ENCODE measurements at places on chromosomes 3 and 15.

DNA sequence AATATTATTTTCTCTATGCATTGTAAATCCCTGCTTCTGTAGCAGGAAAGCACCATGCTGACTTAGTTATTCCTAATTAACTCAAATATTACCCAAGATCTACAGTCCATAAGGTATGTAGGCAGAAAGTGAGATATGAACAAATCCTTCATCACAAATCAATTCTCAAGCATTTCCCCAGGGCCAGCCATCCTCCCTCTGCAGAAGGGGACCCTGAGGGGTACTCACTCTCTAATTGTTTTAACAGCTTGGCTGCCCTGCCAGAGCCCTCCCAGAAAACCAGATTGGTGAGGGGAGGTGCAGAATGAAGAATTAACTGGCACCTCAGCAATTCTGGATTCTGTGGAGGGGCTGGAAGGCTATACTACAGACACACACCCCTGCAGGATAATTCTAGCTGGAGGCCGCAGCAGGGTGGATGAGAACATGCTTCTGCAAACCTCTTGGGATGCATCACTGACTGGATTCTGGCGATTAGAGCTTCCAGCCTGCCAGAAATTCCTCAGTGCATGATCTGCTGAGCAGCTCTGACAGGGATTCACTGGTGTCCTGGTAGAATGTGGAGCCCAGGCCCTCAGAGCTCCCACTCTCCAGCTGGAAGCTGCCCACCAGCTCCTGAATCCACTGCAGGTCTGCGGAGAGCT is 88.6 kb upstream of the HERC1 start:
- DNase-seq: no peak

DNA sequence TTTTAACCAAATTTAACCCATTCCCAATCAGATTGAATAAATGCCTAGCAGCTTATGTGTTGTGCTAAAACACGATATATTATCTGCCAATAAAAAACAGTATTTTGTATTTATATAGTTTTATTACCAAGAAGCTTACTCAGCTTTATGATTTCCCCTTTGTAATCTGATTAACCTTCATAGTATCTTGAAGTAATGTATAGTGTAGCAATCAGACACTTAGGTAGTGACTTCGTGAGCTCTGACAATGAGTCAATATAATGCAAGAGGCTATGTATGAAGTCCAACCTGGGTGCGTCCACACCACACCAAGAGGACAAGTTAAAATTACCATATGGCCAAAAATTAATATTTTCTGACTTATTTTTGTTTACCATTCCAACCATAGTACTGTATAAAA is 2.1 kb upstream of the CNBP start:
- no peak for DNase-seq

DNA sequence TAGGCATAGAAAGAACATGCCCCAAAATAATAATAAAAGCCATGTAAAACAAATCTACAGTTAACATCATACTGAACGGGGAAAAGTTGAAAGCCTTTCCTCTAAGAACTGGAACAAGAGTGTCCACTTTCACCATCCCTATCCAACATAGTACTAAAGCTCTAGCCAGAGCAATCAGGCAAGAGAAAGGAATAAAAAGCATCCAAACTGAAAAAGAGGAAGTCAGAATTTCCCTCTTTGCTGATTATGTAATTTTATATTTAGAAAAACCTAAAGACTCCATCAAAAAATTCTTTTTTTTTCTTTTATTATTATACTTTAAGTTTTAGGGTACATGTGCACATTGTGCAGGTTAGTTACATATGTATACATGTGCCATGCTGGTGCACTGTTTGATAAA is 661.6 kb upstream of the CBLB start:
- no peak for DNase-seq

GRCh38 chr15:58240191-58240932 is 102.2 kb downstream of the AQP9 start:
- no peak for DNase-seq

DNA sequence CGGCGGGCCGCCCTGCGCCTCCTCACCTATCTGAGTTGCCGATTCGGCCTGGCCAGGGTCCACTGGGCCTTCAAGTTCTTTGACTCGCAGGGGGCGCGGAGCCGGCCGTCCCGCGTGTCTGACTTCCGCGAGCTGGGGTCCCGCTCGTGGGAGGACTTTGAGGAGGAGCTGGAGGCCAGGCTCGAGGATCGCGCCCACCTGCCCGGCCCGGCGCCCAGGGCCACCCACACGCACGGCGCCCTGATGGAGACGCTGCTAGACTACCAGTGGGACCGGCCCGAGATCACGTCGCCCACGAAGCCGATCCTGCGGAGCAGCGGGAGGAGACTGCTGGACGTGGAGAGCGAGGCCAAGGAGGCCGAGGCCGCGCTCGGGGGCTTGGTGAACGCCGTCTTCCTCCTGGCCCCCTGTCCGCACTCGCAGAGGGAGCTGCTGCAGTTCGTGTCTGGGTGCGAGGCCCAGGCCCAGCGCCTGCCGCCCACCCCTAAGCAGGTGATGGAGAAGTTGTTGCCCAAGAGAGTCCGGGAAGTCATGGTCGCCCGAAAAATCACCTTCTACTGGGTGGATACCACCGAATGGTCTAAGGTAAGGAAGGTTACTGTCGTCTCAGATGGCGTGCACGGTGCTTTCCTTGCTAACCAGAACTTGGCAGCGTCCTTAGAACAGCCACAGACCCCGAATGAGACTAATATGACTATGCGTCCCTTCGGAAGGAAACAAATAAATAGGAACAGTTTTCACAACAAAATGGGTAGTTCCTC is 567 bp downstream of the TICRR start:
- peak; percentile 21 for DNase-seq

DNA sequence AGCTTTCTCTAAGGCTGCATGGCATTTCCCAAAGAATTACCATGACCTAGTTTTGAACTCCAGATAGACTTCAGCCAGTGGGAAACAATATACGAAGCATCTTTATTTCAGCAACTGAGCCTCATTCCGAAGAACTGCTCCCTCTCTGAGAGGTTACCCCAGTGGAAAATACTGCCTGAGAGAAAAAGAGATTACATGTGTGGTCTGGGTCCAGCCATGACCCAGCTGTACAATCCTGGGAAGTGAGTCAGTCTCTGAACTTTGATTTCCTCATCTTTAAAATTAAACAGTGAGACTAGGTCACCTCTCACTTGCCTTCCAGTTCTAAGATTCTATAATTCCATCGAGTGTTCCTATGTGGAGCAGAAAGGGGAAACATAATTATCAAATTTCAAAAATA is 42.4 kb downstream of the TNIK start:
- no peak for DNase-seq

GRCh38 chr3:185693985-185694653 is 108.0 kb downstream of the SENP2 start:
- peak; percentile 69 for DNase-seq

DNA sequence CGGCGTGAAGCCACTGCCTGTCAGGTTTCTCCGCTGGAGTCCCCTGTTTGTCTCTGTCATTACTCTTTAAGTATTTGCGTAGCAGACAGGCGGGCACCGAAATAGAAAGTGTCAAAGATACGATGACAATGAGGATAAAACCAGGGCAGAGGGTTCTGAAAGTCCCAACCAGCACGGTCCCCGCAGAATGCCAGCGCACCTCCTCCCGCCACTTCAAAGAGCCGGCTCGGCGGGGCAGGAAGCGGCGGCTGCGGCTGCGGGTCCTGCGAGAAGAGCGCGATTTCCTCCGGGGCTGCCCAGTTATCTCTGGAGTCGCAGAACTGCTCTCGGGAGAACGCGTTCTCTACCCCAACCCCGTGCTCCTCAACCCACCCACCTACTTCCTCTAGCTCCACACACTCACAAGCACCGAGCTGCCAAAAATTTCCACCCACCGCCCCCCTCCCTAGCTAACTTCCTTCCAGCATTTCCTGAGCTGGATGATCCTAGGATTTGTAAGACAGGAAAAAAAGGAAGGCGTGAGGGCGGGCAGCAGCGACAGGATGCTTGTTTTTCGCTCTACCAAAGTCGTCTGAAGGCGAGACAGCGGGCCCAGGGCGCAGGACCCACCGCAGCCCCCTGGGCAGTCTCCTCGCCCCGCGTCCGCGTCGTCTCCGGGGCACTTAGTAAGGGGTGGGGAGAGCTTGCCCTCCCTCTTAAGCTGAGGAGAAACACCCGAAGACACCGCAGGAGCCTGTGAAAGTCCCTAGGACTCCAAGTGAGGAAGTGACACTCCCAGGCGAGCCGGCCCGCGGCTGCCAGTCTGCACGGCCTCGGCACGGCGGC is at the start of gene ARHGAP31:
TSS of gene ARHGAP31 (plus strand) at position 513 of the 825 bp plus-strand sequence. CDS start 522 bp downstream, outside the sequence.
- peak; percentile 71 for DNase-seq

DNA sequence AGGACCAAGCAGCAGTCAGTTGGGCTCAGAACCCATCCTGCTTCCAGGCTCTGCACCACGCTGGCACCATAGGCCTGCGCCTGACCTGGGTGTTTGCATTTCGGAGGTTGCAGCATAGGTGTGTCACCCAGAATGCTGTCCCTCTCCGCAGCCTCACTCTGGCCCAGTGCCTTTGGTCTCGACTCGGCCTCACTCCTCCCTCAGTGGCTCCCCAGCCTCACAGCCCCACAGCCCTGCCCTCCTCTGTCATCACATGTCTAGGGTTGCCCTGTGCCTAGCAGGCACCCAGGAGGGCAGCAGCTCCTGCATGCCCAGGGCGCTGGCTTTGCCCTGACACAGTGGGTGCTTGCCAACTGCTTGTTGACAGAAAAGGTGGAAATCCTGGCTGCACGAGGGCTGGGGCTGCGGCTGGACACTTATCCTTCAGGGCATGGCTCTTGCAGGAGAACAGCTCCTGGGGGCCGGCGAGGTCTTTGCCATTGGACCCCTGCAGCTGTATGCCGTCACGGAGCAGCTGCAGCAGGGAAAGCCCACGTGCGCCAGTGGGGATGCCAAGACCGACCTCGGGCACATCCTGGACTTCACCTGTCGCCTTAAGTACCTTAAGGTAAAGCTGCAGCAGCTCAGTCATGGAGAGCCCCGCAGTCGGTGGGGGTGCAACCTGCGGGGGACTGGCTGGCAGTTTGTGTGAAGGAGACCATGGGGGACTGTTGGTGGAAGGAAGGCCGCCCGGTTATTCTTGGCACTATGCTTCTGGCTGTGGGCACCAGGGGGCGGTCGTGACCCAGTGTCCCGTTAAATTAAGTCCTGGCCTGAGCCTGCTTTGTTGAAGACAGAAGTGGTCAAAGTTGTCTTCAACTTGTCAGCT is 16.2 kb downstream of the NISCH start:
- peak; percentile 30 for DNase-seq

GRCh38 chr3:43023066-43023465 is 44.0 kb downstream of the GASK1A start:
- DNase-seq: no peak

DNA sequence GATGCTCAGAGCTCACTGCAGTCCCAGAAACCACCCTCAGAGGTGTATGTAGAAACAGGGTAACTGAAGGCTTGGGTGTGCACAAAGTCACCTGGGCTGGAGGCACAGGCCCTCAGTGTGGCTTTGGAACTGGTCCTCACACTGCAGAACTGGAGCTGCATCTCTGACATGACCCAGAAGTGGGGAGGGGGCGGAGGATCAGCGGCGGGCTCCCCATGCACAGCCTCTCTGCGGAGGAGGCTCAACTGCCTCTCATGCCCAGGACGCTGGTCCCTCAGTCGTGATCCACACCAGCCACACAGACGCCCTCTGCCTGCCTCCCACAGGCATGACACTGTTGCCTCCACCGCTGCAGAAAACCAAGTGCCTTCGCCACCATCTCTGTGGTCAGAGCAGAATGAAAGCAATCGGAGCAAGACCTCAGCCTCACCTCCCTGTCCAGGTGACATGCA is 73.7 kb downstream of the TM2D3 start:
- no peak for DNase-seq

DNA sequence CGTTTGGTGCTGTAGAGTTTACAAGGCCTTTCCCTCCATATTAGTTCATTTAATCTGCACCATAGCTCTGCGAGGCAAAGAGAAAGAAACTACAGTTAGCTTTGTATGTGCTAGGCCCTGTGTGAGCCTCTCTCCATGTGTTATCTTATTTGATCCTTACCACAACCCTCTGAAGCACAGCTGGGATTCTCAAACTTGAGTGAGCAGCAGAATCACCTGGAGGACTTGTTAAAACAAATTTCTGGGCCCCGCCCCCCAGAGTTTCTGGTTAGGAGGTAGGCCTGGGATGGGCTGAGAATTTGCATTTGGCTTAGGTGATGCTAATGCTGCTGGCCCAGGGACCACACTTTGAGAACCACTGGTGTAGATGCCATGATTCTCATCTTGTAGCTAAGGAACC is 12.3 kb downstream of the CA12 start:
- no peak for DNase-seq

- no peak for DNase-seq
These were observed 183.3 kb downstream of the WDR76 start for GRCh38 chr15:44010089-44010488.

DNA sequence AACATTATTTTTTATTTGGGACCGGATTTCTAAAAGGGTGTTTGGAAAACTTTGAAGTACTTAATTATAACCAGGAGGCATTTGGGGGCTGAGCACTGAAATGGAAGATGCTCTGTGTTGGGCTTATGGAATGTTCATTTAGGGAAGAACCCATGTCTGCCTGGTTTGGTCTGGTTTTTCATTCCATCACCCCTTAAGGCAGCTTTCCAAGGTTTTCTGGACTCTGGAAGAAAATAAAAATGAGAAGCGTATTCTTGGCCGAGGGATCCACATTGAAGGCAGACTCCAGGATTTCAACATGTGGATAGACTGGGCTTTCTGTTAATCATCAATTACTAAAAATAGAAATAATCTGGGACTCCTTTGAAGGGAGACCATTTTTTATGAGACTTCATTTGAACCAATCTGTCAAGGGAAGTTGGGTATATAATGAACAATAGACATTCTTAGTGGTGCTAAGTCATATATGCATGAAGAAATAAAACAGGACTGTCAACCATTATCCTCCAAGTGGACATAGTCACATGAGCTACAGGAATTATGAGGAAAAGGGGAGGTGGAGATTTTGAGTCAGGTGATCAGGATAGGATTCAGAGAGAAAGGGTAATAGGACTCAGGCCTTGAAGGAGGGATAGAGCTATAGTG is 270.5 kb upstream of the ADAMTS9 start:
- no peak for DNase-seq

- no peak for DNase-seq
These were observed 122.6 kb upstream of the EPHA3 start for GRCh38 chr3:88984832-88985231.

Data from foreskin melanocyte (primary cell).